Retina (tissue), 1 donor: ENCODE measurements at places on chromosomes 4 and X.

- DNase-seq = no peak
Observed at GRCh38 chr4:109462802-109463201, 29.2 kb downstream of the SEC24B start.

DNA sequence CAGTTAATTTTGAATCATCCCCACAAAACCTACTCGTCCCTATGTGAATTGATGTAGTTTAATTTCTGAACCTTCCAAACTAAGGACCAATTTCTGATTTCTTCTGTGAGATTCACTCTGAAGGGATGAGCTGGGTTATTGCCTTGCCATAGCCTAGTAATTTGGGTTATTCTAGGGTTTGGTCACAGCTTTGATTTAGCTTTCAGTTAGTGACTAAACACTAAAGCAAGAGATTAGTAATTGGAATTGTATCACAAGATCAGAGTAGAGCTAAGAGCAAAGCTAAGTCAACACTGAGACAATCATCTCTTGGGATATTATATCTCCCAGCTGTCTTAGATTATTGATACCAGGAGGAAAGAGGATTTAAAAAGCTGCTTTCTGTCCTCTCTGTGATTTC lies 588.0 kb downstream of the CCSER1 start:
- DNase-seq = no peak

DNA sequence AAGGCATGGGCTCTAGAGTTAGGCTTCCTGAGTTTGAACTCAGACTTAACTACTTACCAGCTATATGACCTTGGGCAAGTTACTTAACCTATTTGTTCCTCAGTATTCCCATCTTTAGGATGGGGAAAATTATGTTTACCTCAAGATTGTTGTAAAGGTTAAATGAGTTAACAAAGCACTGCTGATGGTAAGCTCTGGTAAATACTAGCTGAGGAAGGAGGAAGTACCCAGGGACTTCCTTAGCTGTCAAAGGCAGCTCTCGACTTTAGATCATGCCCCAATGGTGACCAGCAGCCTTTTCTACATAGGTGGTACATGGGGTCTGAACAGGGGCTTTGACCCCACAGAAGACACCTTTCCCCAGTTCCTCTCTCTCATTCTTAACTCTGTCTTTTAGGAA lies 20.1 kb downstream of the ATP7A start:
- DNase-seq = no peak

DNA sequence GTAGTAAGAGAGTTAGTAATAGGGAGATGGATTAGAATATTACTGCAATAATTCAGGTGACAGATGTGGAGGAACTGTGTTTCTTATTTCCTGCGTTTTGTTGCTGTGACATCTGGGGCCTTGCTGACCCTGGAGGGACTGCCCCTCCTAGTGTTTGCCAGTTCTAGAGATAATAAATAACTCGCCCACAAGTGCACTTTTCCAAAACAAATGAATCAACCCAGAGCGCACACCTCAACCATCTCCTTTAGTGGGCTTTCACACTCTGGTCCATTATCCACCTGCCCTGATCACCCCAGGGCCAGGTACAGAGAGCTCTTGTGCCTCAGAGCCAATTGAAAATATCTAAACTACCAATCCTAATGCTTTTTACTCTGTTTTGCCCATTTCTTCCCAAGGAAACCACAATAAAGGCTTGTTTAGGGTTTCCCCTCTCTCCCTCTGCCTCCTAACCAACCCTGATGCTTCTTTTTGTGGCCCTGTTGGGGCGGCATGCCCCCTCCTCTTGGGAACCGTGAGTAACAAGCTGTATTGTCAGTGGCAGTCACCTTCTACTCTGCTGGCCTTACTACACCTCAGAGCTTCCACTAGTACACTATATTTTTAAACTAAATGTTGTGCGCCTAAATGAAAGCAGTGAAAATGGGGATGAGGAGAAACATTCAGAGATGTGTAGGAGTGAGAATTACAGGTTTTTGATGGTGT lies 270.5 kb downstream of the TENM3 start:
- DNase-seq = no peak

- no peak for DNase-seq
Observed at GRCh38 chrX:47862680-47863079, 26.0 kb downstream of the ZNF81 start.
